ENCODE measurements at places on chromosomes 5 and 9. TPM values are rescaled to one million over a fixed set of nuclear protein-coding genes. Genes with fewer than 3 reads are reported as not detected.

DNA sequence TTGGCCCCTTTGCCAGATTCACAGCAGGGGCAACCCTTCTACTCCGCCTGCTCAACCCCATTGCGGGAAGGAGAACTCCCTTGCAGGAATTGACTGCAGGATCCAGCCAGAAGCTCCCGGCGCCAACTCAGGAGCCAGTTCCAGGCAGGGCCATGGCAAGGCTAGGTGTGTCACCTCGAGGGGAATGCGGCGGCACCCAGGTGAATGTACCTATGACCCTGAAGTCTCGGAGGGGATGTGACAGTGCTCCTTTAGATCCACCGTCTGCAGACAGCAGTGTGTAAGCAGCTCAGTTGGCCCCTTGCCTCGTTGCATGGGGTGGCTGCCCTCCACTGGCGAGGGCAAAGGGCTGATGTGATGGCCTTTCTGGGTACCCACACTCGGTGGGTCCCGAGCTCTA is 606.6 kb downstream of the ELAVL2 start:
- no peak for DNase-seq

- DNase-seq: no peak
These were observed 84.7 kb upstream of the TBC1D2 start for GRCh38 chr9:98339987-98340800.

DNA sequence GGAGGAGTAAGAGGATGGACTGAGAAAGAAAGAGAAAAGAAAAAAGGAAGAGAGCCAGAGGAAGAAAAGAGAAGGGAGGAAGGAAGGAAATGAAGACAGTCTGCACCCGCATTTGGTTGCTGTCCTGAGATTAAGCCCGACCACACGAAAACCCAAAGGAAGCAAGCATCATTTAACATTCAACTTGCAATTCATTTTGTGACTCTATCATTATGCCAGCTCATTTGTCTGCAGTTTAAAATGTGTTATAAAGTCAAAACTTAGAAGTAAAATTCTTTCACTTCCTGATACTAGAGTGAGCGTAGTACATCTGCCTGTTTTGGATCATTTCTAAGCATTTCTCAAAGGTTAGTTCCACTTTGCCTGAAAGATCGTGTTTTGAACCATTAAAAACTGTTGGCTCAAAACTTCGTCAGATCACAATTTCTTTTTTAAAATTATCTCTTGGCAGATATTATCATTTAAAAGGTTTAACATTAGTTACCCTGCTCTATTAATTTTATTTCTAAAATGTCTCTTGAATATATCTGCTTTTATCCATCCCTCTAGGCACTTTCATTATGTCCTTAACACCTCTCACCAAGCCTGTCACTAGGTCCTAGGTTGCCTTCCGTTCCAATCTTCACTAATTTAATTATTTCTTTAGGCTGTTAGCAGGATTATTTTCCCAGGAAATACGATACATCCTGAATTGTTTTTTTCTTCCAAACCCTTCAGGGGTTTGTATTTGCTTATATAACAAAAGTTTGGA is 240.9 kb downstream of the TLE4 start:
- DNase-seq: no peak

GRCh38 chr9:114319147-114319546 is 3.8 kb upstream of the ORM1 start:
- no peak for DNase-seq

Gene PCDHB16
- total RNA-seq: not detected

Gene GPR151
- total RNA-seq: not detected

Gene NUDCD2
- 41.5 TPM for total RNA-seq

Gene CREB3
- total RNA-seq: 22.9 TPM
